NB4 (cell line): ENCODE measurements at places on chromosomes 2 and 18.
A peak's percentile ranks its signal among the peaks of the same experiment; 100 is the strongest.

DNA sequence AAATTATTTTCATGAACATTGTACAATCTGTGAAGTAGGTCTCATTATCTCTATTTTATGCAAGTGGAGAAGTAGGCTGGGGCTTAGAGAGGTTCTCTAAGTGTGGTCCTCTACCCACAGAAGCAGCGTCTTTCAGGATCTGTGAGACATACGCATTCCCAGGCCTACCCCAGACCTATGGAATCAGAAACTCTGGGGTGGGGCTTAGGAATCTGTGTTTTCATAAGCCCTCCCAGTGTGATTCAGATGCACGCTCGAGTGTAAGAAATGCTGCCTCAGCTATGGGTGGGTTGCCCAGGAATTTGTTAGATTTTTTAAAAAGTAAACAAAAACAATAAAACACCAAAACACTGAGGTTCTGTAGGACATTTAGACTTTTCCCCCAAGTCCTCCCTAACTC lies 14.8 kb upstream of the ZAP70 start:
- no peak for DNase-seq

- no peak for DNase-seq
These were observed 15.8 kb upstream of the RTTN start for GRCh38 chr18:70221156-70221914.

DNA sequence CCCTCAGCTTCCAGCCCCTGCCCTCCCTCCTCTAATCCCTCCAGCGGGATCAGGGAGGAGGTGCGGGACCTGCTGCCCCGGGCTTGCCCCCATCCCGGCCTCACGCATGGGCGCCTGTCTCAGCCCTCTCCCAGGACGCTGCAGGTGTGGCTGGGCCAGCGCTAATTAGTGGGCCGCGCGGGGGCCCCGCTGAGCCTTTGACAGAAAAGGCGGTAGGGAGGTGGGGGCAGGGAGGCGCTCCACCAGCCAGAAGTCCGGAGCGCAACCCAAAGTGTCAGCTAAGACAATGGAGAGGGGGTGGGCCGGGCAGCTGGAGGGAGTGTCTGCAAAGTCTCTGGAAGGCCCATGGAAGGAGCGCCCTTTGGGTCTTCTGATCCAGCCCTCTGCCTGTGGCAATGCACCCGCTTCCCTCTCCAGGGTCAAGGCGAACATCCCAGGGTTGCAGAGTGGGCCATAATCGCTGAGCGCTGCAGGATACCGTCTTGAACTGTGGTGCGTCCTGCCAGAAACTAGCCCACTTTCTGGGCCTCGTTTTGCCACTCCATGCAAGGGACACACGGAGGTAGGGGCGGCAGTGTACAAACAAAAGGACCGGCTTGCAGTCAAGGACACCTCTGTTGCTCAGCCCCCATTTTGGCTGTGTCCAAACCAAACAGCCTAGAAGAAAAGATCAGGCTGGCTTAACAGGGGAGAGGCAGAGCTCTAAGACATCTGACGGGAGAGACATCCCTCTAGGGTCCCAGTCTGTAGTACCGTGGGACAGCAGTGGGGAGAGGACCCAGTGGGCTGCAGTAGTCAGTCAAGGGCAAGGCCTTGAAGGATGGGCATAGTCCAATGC lies 3.5 kb downstream of the ATP6V1B1 start:
- no peak for DNase-seq

- no peak for DNase-seq
These were observed at the start of gene COL5A2 for GRCh38 chr2:189179570-189179950. Gene COL5A2, minus strand, starts transcription at chr2:189179761. Its CDS starts 157 bp downstream, at chr2:189179604.

- no peak for DNase-seq
These were observed 185.1 kb downstream of the MYO3B start for GRCh38 chr2:170362871-170363631.

GRCh38 chr2:199370150-199370780 lies 87.5 kb downstream of the SATB2 start:
- no peak for DNase-seq

DNA sequence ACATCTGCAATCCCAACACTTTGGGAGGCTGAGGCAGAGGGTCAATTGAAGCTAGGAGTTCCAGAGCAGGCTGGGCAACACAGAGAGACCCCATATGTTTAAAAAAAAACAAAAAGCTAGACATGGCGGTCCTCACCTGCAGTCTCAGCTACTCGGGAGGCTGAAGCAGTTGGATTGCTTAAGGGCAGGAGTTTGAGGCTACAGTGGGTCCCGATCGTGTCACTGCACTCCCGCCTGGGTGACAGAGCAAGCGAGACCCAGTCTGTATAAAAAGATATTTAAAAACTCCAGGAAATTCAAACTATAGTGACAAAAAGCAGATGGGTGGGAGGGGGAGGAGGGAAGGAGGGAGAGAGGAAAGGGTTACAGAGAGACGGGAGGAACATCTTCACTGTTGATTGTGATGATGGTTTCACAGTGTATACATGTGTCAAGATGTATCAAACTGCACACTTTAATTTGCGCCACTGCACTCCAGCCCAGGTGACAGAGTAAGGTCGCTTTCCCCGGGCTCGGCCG lies 942 bp upstream of the ZNF236 start:
- peak; percentile 32 for DNase-seq

- DNase-seq: peak; percentile 49
These were observed 27.3 kb downstream of the LPIN2 start for GRCh38 chr18:2985628-2986027.

DNA sequence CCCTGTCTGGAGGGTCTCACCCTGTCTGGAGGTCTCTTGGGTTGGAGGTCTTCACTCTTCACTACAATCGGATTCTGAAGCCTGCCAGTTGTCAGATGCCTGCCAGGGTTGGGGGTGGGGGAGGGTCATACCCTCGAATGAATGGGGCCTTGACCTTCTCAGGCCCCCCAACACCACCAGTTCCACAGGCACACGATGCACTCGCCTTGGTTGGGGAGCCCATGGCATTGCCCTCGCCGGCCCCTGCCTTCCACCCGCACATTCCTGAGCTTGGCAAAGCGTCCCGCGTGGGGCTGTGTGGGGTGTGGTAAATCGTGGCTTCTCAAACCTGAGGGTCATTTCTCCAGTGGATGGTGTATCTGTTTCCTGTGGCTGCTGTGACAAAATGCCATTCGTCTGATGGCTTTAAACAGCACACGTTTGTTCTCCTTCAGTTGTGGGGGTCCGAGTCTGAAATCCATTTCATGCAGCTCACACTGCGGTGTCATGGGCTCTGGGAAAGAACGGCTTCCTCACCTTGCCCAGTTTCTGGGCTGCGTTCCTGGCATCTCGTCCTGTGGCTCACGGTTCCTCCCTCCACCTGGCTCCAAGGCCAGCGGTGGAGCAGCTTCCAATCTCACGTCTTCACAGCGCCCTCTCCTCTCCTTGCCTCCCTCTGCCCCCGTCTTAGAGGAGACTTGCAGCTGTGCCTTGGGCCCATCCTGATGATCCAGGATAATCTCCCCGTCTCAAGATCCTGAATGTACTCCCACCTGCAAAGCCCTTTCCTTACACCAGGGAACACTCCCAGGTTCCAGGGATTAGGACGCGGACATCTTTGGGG lies 38.0 kb upstream of the HPCAL1 start:
- DNase-seq: no peak

DNA sequence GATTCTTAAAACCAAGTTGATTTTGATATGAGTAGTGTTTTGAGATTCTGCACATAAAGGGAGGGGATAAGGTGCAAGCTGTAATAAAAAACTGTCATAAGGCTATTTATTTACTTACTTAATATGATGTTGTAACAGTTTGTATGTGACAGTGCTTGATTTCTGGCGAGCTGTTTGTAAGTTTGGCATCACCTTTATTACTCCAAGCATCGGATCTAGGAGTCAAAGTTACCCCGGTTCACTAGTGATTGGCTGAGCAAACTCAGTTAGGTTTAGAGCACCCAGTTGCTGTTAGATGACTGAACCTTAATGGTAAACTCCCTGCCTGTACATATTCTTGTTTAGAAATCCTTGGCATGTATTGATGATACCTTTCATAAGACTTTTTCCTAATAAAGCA lies 16.1 kb downstream of the ZCCHC2 start:
- DNase-seq: no peak

DNA sequence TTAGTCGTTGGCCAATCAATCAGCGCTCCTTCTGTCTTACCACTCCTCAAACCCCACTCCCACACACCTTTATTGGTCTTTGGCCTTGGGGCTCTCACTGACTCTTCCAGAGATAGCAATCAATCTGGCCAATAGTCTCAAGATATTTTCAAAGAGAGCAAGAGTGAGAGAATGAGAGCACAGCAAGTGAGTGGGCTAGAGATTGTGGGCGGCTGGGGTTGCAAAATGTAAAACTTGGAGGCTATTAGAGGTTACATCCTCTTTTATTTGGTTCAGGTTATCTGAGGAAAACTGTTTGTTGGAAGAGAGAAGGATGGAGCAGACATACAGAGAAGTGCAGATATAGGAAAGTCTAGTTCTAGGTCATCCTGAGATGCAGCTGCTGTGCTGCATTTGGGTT lies 32.8 kb downstream of the TACR1 start:
- no peak for DNase-seq

DNA sequence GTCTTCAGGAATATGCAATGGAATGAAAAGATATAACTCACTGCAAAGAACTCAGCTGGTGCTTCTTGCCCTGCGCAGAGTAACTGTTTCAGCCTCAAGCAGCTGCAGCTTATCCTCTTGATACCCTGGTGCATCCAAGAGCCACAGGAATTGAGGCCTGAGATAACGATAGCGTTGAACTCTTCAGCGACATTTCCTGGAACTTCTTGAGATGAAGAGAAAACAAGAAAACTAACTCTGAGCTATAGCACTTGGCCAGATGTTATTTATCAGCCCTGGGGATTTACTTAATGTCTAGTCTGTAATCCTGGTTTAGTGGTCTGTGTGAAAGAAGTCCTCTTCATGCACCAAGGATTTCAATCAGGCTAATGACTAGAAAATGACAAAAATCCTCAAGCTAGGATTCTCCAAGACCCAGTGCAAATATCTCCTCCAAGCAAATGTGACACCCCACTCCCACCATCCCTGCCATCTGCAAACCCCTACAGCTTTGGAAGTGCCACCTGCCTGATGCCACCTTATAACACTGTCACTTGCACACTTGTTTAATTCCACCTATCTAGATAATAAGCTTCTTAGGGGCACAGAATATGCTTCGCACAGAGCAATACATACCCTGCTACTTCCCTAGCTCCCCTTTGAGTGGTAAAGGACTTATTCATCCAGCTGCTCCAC lies 40.6 kb downstream of the EHD3 start:
- no peak for DNase-seq

GRCh38 chr2:132979339-132980093 lies 309.5 kb upstream of the LYPD1 start:
- no peak for DNase-seq

DNA sequence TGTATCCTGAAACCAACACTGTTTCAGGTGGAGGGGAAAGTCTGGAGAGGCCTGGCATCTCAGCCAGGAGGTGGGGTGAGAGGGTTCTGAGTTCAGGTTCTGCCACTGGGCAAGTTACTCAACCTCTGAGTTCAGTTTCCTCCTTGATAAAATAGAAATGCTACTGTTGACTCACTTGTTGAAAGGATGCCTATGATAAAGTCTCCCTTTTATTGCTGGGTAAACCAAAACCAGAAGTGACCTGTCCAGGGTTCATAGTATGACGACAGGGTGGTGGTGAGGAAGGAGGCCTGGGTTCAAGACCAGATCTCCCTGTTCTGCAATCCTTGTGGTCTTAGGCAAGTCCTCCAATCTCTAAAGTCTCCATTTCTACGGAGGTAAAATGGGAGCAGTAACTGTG lies 232.7 kb downstream of the PRKCE start:
- DNase-seq: peak; percentile 25

DNA sequence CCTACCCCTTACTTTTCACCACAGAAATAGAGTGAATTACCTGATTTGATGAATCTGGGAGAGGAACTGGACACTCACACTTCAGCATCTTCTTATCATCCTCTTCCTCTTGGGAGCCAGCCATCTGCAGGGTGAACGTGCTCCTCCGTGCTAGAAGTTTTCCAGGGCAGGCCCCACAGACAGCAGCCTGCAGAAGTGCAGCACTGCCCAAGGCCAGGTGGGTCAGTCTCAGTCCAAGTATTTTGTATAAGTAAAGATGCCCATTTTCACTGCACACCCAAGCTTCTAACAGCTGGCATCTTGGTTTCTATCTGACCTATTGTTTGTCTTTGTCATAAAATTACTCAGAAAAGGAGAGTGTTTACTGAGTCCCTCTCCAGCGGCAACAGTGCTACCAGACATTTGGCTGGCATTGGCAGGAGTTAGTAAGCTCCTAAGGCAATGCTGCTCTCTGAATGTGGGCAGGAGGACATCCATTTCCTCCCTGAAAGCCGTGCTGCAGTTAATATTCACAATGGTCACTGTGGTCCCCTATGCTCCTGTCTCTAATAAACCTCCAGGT lies 222.6 kb upstream of the CTAGE1 start:
- DNase-seq: no peak

DNA sequence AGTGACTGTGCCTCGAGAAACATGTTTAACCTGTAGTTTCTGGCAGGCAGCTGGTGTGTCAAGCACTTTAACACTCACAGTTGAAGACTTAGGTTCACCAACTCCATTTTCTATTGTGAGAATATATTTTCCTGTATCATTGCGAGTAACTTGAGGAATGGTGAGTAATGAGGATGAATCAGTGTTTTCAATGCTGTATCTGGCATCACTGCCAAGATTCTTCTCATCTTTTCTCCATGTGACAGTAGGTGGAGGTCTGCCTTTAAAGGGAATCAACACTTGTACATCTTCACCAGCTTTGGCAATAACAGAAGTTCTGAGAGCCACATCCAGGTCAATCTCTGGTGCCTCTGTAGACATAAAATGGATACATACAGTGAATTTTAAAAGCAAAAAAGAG lies 72.8 kb downstream of the PLEKHA3 start:
- DNase-seq: no peak

DNA sequence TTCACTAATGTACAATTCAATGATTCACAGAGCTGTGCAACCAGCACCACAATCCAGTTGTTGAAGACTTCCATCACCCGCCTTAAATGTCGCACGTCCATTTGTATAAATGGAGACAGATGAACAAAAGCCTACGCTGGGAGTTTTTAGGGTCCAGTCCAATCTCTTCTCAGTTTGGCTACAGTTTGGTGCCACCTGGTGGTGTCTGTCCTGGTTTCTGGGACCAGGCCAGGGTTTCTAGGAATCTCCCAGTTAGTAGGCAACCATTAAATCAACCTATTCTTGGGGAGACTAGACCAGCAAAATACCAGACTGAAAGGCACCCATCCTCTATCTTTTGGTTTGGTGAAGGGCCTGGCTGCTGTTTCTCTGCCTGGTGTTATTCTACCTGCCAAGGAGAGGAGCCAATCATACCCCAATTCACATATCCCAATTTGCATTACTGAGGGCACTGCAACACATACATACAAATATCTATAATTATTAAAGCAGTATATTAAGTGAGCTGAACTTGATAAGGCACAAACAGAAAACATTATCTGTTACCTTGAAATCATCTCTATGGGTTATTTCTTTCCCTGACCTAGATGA lies 3.2 kb upstream of the DDX1 start:
- DNase-seq: peak; percentile 65

DNA sequence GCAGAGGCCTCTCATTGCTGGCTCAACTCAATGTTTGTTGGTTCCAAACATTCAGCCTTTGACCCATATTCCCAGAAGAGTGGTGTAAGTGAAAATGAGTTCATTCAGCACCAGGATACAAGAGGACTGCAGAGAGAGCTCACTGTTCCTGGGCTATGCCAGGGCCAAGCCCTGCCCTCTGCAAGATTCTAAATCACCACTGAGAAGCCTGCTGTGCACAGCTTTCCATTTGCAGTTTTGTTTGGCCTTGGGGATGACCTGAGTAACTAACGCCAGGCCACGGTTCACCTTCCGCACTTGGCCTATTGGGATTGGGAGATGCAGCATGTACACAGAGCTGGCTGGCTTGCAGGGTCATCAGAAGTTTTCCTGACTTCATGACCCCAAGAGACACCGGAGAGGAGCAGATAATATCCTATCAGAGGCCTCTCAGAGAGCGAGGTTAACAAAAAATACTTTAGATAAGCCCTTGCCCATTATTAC lies 12.6 kb downstream of the GKN1 start:
- no peak for DNase-seq
